ENCODE measurements at places on chromosomes 3 and 15.
A peak's percentile ranks its signal among the peaks of the same experiment; 100 is the strongest.

- DNase-seq: no peak
These were observed 14.7 kb downstream of the TM4SF4 start for GRCh38 chr3:149489060-149489690.

- peak; percentile 4 for DNase-seq
These were observed 71.3 kb upstream of the SMAD3 start for GRCh38 chr15:66993874-66994696.

DNA sequence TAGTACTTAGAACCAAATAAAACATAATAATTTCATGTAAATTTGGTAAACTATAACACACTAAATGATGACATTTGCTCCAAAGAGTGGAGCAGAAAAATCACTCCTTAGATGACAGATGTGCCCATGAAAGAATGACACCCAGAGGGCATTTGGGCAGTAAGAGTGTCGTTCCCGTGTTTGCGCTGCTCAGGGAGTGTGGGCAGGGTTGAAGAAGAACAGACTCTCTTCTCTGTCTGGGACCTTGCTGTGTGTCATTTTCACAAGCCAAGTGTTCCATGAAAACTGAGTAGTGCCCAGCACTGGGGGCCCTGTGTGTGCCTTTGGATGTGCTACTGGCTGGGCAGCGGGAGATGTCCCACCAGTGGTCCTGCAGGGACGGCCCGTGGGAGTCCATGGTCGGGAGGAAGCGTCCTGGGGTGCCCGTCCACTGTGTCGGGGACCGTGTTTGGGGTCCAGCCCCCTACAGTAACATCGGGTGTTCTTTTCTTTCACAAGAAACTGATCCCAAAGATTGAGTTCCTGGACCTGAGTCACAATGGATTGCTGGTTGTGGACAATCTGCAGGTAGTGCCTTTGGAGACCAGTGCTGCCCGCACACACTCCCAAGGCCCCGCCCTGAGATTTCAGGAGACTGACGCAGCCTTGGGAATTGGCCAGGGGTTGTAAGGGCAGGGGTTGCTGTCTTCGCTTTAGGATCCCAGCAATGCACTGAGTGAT, 17.9 kb upstream of the STAB1 start:
- no peak for DNase-seq

GRCh38 chr15:70306582-70306981, 208.9 kb upstream of the TLE3 start:
- DNase-seq: peak; percentile 14

DNA sequence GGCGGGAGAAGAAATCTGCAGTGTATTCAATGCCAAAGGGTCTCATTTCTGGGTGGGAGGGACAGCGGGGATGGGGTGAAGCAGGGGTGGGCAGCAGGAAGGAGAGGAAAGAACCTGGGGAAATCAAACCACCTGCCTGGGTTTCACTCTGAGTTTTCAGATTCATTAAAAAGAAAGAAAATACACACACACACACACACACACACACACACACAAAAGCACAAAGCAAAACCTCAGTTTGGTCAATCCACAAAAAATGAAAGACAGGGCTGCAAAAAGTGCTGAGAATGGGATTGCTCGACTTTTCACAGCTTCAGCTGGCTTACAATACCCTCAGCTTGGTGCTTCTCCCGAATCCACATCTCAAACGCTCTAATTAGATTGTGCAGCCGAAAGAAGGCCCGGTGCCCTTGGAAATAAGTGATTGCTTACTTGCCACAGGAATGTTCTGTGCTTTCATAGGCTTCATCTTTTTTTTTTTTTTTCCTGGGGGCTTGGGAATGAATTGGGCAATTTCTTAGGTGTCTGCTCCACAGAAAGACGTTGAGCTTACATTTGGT, 370.5 kb downstream of the RORA start:
- no peak for DNase-seq

- no peak for DNase-seq
These were observed 276.6 kb upstream of the GADL1 start for GRCh38 chr3:31170932-31171670.

DNA sequence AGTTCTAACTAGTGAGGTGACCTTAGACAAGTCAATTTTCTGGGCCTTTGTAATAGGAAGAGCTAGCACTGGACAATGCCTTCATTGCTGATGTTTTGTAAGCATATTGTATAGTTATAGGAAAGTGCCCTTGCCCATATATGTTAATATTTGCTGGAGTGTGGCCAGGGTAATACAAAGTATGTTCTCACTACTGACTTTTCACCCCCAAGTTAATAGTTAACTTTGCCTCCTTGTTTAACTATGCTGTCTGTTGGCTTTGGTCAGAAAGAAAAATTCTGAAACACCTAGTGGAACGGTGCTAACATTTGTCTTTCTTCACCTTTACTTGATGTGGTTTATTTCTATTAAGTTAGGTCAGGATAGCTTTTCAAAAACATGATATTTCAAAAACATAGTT, 287.4 kb upstream of the CTNNB1 start:
- no peak for DNase-seq

GRCh38 chr3:71905426-71905825, 120.5 kb upstream of the PROK2 start:
- DNase-seq: no peak

DNA sequence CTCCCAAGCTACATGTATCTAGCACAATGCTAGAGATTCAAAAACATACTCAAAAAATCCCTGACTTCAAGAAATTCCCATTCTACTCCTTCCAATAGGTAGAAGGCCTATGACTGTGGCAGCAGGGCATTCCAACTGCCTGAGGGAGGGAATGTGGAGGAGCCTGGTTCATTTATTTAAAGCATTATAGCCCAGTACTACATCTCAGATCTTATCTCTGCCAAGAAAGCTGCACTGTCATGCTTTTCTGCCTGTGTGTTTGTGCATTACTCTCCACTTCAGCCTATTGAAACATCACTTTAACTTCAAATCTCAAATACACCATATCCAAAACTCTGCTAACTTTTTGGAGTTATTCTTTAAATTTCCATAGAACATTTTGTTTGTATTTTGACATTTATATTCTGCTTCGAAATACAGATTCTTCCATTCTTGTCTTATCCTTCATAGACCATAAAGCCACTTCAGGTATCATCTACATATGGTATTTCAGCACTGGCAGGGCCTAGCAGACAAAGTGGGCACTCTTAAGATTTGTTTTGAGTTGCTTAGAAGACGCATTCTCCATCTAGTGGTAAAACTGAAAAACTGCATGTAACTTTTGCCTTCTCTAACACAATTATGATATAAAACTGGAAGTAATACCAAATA, 59.1 kb upstream of the NEDD4 start:
- no peak for DNase-seq

DNA sequence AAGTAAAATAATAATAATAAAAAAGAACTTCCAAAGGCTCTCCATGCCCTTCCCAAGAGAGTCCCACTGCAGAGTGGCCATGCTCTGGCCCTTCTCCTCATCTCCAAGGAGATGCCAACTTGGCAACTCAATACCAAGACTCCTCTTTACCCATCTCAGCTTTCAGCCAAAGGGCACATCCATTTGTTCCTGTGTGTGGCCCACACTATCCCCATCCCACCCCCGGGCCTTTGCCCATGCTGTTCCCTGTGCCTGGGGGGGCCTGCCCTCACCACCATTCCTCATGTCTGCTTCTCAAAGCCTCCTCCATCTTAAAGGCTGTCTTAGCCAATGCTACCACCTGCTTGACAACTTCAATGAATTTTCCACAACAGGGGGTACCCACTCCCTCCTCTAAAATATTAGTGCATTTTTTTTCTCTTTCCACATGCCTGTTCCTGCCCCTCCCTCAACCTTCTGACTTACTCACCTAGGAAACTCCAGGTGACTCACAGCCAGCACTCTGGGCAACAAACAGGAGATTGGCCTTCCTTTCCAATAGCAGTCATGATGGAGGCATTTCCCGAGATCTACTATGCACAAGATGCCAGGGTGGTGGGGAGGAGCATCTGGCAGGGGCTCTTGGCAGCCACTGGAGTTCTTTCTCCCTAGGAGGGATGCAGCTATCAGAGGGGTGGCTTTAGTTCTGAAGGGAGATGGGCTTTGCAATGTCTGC, 109.4 kb upstream of the SMAD3 start:
- no peak for DNase-seq

DNA sequence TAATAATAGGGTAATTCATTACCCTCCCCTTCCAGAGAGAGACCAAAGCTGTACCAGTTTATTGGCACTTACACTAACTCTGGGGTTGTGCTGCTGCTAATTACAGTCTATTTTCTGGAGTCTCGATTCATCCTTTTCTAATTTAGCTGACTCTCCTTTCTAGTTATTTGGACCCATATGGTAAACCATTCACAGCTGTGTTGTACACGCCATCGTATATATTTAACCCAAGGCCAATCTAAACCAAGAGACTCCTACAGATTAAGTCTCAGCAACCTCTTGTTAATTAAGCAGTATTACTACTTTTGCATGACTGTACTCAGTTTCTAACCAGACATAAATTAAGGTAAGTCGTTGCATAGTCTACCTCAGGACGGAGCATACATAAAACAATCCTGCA, 22.5 kb downstream of the ANXA2 start:
- DNase-seq: no peak

DNA sequence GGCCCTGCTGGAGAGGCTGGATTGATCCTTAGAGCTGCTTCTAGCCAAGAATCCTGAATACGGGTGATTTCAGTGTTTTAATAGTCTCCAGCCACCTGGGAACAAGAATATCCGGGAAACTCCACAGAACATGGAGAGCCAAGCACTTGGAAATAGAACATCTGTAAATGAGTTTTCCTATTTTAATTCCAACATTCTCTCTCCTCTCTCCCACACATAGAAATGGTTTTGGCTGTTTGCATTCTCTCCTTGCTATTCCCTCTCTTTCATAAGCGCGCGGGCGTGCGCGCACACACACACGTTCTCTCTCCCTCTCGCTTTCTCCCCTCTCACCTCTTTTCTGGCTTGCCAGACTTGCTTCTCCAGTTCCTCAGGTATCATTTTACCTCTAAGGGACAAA, 50.6 kb downstream of the GADL1 start:
- peak; percentile 64 for DNase-seq

GRCh38 chr3:89314454-89315098, 207.2 kb downstream of the EPHA3 start:
- DNase-seq: no peak

DNA sequence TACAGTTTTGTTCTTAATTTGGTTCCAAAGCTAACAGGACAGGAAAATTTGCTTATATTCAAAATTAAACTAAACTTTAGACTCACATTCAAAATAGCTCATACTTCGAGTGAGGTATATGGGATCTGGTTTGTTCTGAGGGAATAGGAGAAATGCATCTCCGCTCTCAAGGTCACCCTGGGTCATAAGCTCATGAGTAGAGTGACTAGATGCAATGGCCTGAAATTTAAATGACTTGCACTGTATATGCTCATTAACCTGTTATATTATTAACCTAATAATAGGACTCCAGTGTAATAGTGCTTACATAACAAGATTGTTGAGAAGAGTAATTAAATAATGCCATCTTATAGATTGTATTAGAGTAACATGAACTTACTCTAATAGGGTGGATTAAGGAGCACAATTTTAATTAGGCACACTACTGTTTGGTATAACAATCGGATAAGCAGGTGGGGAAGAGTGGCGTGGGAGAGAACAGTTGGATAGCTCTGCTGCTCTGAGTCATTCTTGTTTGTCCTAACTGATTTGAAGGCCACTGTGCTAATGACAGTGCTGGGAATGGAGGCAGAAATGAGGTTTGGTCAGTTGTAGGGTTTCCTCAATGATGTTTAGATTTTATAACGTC, 5.2 kb downstream of the NKTR start:
- DNase-seq: no peak

GRCh38 chr3:33111581-33111980, 2.2 kb upstream of the CRTAP start:
- no peak for DNase-seq

DNA sequence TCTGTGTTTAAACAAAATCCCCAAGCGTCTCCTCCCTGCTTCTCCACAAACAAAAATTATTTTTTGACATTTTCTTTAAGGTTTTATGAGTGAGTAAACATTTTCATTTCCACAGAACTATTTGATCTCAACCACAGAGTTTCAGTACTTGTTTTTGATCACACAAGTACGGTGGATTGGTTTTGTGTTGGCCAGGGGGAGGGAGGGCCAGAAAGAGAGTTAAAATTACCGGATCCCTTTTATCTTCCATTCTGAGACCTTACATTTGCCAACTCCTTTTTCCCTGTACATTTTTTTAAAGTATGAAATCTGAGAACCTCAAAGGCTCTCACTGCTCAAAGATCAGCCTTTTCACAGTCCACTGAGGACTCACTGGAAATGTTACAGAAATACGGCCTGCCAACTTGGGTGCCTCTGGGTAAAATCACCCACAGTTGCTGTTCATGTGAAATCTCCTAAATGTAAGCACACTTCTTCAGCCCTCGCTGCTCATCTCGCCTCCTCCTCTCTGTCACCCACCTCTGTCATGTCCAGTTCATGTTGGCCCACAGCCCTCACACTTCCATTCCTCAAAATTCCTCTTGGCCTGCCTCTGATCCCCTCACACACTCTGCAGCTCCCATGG, 1.7 kb downstream of the HOMER2 start:
- no peak for DNase-seq

DNA sequence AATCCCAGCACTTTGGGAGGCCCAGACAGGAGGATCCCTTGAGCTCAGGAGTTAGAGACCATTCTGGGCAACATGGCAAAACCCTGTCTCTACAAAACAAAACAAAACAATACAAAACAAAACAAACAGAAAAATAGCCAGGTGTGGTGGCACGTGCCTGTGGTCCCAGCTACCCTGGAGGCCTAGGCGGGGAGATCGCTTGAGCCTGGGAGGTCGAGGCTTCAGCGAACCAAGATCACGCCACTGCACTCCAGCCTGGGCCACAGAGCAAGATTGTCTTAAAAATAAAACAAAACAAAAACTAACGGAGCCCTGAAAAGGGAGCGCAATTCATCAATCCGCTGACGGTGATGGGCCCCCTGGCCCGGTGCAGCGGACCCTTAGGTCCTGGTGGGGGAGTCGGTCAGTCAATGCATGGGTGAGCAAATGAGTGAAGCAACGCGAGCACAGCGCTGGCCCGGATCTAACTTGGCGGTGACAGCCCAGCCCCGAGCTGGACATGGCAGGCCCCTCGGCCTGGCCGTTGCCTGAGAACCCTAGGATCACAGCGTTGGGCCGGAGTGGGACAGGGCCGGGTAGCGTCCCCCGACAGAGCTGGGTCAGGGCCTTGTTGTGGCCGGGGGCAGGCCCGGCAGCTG, 52.4 kb upstream of the BLM start:
- no peak for DNase-seq

- DNase-seq: peak; percentile 87
These were observed at the start of gene ACVR2B for GRCh38 chr3:38453075-38453912. Gene ACVR2B (plus strand): TSS chr3:38453890. CDS start chr3:38454323, 433 bp downstream.

Measured in ureter (tissue), 1 donor.